ENCODE measurements at places on chromosomes 4 and X. TPM values are rescaled to one million over a fixed set of nuclear protein-coding genes. Genes with fewer than 3 reads are reported as not detected.

Gene USP17L29
- not detected for total RNA-seq

Gene NOX1
- not detected for total RNA-seq

Gene SRPX2
- 16.8 TPM for total RNA-seq

Gene DCHS2
- not detected for total RNA-seq

Gene RTL9
- not detected for total RNA-seq

Gene NSUN7
- 8.9 TPM for total RNA-seq

Gene BEX1
- total RNA-seq = not detected

Gene SLIT2
- 0.21 TPM for total RNA-seq

Gene UBA6
- total RNA-seq = 196 TPM

Gene AGTR2
- not detected for total RNA-seq

Gene DIPK2B
- total RNA-seq = under 0.01 TPM

Gene NDP
- total RNA-seq = 0.48 TPM

Gene CENPI
- total RNA-seq = 1.7 TPM

Gene SGMS2
- total RNA-seq = 331 TPM

Gene TREX2
- total RNA-seq = 3.4 TPM

Gene KIF4A
- total RNA-seq = 1.4 TPM

Gene CDKL2
- total RNA-seq = 1.1 TPM

Gene PNCK
- 4.7 TPM for total RNA-seq

Gene POU3F4
- total RNA-seq = not detected

Gene PLAC8
- total RNA-seq = 0.48 TPM

Gene ATP1B4
- total RNA-seq = not detected

Gene LIMCH1
- total RNA-seq = 4.7 TPM

Gene FGD1
- 2.7 TPM for total RNA-seq

Gene BRS3
- total RNA-seq = not detected

Gene SYTL4
- 1.9 TPM for total RNA-seq

Gene STATH
- total RNA-seq = not detected

Gene CSAG1
- not detected for total RNA-seq

All from tracheal epithelial cell (primary cell).